ENCODE measurements at places on chromosomes 3 and 15.

DNA sequence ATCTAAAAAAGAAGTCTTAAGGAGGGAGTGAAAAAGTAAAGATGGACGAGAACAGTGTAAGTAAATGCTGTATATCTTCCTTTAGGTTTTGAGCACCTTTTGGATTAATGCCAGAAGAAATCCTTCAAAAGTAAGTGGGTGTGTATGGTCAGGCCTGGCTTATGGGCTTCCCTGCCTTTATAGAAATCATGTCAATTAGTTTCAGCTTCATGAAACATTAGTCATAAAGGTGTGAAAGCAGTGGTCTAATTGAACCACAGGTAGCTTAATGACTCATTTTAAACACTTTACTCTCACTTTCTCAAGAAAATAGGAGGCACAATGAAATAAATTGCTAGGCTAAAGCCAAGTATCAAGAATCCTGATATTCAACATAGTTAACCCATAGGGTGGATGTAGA is 467.4 kb upstream of the DPPA4 start:
- no peak for DNase-seq

DNA sequence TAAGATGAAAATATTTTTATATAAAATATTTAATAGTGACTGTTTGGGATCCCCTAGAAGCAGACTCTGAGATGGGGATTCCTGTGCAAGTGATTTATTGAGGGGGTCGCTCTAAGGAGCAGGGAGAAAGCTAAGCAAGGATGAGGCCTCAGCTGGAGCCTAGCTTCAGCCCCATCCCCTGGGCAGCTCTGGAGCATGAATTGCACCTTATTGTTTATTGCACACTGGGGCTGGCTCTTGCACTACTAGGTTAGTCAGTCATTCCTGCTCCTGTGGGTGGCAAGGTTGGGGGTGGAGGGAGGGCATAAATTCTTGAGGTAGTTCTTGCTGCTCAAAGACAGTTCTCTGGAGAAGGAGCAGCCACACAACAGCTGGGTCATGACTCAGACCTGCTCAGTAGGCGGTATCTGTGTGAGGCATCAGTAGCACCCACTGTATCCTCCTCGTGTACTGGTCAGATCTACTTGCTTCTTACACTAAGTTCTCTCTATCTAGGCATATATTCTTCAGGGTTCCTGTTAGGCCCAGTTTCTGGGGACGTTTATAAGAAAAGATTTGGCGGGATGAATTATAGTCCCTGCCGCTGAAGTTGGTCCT is 27.2 kb upstream of the TNFSF10 start:
- DNase-seq, result no peak

DNA sequence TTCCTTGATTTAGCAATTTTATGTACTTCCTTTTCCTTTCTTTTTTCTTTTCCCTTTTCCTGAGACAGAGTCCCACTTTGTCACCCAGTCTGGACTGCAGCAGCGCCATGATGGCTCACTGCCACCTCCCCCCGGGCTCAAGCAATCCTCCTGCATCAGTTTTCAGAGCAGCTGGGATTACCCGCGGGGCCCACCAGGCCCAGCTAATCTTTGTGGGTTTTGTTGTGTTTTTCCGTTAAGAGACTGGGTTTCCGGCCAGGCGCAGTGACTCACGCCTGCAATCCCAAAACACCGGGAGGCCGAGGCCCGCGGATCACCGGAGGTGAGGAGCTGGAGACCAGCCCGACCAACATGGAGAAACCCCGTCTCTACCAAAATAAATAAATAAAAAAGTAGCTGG is 17.7 kb downstream of the GOLGA8S start:
- DNase-seq, result no peak

- no peak for DNase-seq
Observed at GRCh38 chr3:42815826-42816225, 6.6 kb downstream of the ACKR2 start.

DNA sequence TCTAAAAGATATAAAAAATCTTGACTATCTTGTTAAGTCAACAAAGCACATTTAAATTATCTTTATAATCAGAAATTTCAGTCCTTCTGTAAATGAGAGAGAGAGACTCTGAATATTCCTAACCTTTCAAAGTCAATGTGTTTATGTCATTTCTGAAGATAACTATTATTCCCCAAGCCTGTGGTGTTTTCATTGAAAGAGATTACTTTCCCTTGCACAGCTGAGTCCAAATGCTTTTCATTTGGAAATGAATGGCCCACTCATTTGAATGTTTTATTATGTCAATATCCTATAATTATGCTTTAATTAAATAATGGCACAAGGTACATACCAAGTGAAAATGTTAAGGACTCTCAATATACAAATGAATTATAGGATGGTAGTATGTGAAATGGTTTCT is 680.0 kb upstream of the DPPA4 start:
- DNase-seq, result no peak

- no peak for DNase-seq
Observed at GRCh38 chr15:31016446-31016915, 25.1 kb upstream of the MTMR10 start.

DNA sequence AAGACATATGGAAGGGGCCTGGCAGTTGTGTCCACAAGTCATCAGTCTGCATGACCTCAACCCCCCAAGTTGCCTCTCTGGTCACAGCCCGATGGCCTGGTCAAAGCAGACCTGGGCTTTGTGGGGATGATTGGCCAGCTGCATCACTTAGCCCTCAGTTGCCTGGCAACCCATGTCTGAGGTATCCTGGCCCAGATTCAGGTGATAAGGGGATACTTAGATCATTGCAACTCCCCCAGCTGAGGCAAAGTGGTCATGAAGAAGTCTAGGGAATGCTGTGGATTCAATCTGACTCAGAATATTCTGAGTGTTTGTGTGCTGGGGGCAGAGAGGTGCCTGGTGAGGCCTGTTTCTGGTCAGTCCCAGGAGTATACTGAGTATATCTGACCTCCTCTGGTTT is 5.0 kb downstream of the GPR156 start:
- DNase-seq, result no peak

GRCh38 chr15:35444557-35445204 is 101.3 kb downstream of the DPH6 start:
- DNase-seq, result peak; percentile 38

GRCh38 chr3:46992231-46992630 is 12.8 kb downstream of the NBEAL2 start:
- no peak for DNase-seq

- no peak for DNase-seq
Observed at GRCh38 chr15:34011481-34011880, 27.5 kb downstream of the AVEN start.

DNA sequence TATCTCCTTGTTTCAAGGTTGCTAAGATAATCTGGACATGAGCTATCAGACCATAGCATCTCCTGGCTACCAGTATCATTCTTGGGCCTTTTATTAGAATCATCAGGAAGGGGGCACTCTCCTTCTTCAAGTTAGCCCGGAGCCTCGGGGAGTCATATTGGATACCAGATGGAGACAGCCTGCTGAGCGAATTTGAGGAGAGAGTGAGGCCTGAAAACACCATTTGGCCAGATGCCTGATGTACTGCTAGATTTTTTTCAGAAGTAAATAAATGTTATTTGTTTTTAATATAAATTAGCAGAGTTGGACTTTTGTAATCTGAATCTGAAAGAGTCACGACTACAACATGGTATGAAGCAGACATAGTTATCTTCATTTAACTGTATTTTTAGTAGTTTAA is 848.6 kb downstream of the IGSF11 start:
- no peak for DNase-seq

DNA sequence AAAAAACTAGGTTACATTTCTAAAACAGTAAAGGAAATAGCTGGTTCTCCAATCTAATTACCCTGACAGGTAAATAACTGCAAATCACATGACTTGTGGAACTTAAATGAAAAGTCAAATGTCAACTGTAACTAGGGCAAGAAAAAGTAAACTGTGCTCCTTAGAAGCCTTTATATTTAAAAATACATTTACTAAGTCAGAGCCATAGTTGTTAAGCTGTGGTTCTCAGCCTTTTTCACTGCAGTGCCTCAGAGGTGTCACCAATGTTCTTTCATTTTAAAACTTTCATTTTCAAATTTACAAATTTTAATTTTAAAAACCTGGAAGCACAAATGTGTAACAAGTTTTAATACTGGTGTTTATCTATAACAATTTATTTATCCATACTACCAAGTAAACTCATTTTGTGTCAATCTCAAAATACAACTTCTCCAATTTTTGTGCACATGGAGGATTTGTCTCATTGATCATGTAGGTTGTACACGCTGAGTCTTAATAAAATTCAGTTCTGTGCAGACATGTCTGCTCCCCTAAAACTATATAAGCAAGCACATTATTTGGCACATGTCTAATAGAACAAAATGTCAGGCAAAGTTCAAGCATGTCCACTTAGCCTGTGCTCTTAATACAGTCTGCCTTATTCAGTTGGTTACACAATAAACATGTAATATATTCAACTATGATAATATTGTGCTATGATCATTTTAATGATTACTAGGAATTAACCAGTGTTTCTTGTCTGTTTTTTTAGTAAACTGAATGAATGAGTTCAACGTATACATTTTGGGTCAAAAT is 70.4 kb downstream of the DLG1 start:
- DNase-seq, result no peak

DNA sequence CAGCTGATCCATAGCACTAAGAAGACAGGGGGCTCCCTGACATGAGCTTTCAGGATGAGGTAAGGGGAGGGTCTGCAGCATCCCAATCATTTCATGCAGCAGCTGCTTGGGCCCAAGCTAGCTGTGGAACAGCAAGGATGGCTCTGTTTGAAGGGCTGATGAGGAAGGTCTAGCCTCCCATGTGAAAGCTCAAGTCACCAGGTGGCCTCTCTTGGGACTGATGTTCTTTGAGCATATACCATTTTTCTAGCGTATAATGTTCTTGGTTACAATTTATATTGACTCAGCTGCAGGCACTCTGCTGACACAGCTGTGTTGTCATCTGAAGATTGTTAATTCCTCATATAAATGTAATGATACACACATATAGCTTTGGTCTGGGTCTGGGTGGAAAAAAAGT is 87.0 kb downstream of the CD200R1L start:
- DNase-seq, result no peak

DNA sequence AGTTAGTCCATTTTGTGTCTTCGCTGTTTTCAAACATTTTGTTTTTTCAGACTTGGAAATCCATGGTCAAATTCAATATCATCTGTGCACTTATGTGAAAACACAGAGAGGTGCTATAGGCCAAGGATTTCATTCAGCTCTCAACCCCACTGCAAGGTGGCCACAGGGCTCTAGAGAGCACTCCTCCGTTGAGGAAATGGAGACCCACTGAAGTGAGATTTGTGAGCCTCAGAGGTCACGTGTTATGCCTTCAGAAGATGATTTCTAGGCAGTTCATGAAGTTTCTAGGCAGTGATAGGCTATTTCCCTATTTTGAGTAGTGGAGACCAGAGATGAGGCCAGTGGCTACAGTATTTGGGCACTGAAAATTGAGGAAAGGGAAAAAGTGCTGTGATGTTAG is 88.2 kb downstream of the UNC13C start:
- DNase-seq, result no peak

- DNase-seq, result no peak
Observed at GRCh38 chr3:151421938-151422337, 37.4 kb upstream of the P2RY12 start.

DNA sequence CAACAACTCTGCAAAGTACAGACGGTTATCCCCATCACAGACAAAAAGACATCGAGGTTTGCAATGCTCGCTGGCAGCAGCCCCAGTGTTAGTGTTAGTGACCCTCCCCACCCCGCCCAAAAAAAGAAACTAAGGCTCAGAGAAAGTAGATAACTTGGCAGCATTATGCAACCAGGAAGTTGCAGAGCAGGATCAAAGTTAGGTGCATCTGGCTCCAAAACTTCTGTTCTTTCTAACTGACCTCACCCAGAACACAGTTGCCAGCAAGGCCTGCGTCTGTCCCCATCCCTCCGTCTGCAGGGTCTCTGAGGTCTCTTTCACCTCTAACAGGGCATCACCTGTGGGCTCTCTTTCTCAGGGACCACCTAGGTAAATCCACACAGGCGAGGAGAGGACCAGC is 51.5 kb downstream of the BDH1 start:
- DNase-seq, result no peak

- DNase-seq, result no peak
Observed at GRCh38 chr3:58924578-58924977, 125.2 kb downstream of the CFAP20DC start.

DNA sequence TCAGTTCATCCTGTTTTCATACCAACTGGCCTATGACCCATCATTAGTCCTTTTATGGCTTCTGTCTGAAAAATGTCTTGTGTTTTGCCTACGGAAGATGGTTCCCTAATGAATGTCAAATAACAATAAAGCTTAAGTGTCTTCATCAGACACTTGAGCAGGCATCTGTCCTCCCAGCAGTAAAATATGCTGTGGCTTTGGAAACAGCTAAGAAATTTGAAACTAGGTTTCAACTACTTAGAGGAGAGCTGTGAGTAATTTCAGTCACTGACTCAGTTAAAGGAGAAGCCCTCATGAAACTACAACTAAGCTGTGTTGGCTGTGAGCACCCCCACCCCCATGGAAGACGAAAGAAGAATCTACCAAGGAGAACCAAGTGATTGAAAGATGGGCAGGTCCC is 409.4 kb upstream of the PPP2R3A start:
- DNase-seq, result no peak

DNA sequence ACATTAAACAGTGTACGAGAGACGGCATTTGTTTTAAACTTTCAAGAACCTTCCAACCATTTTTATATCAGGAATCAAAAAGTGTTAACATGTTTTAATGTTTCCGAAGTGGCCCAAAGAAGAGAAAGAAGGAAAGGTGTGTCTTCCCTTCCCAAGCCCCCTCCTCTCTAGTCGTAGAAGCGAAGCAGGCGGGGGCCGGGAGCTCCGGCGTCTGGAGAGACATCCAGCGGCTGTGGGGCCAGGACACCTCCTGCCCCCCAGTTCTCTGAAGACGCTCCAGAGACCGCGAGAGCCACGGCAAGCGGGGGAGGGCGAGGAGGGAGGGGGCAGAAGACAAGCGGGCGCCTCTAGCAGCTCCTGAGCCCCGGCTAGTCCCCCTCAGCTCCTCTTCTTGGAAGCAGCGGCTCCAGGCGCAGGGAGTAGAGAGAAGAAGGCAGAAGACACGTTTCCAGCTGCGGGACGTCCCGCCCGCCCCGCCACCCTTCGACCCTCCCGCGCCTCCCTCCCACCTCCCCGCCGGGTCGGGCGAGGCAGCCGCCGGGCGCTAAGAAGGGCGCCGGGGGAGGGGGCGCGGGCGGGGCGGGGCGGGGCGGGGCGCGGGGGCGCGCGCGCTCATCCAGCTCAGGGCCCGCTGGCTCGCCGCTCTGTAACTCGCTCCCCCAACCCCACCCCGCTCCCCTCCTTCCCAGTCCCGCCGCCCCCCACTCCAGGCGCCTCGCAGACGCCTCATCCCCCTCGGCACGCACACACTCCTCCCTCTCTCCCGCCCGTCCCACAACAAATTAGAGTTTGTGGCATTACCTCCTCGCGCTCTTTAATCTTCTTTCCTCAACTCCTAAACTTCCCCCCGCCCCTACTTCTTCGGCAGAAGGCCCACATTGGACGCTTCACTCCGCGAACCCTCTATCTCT is at the start of gene ZBTB20:
Gene ZBTB20, minus strand, starts transcription at position 871 of the 911 bp plus-strand sequence.
- DNase-seq, result no peak

DNA sequence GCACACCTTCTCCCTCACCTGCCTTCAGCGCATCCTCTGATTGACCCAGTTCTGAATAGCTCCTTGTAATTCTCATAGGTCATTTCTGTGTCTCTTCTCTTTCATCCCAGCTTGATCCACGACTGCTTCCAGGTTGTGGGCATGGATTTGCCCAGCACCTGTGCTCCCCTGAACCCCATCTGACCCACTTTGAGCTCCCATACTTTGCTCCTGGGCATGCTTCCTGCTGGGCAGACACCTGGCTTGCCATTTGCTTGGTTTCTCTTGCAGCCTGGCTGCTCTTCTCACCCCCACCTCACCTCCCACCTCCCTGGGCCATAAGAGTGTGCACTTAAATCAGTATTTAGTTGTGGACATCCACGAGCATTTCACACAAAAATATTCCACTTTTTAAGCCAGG is 635.5 kb downstream of the TBL1XR1 start:
- DNase-seq, result no peak

- DNase-seq, result no peak
Observed at GRCh38 chr15:93245661-93246042, 156.6 kb upstream of the RGMA start.
